ENCODE measurements at places on chromosomes 2 and 18. TPM values are rescaled to one million over a fixed set of nuclear protein-coding genes. Genes with fewer than 3 reads are reported as not detected.

C2orf69 gene
- 10.8 TPM for total RNA-seq

TTR gene
- total RNA-seq, result not detected

MERTK gene
- total RNA-seq, result 0.69 TPM

XIRP2 gene
- total RNA-seq, result not detected

LCT gene
- 0.03 TPM for total RNA-seq

HES6 gene
- 1.3 TPM for total RNA-seq

SCTR gene
- not detected for total RNA-seq

LOXHD1 gene
- not detected for total RNA-seq

EN1 gene
- total RNA-seq, result 0.91 TPM

SRD5A2 gene
- not detected for total RNA-seq

ANKRD53 gene
- 0.30 TPM for total RNA-seq

MC4R gene
- not detected for total RNA-seq

ITGB6 gene
- total RNA-seq, result 0.40 TPM

KIAA2012 gene
- not detected for total RNA-seq

CRYGC gene
- total RNA-seq, result not detected

ABHD3 gene
- 6.4 TPM for total RNA-seq

TFPI gene
- 489 TPM for total RNA-seq

GPR39 gene
- total RNA-seq, result 6.4 TPM

UGT1A8 gene
- not detected for total RNA-seq

BOLL gene
- total RNA-seq, result not detected

SFTPB gene
- total RNA-seq, result not detected

GAD1 gene
- 0.07 TPM for total RNA-seq

POTEC gene
- under 0.01 TPM for total RNA-seq

SCYGR4 gene
- total RNA-seq, result not detected

CD226 gene
- total RNA-seq, result 0.69 TPM

ARHGEF4 gene
- total RNA-seq, result 4.7 TPM

ABI2 gene
- 45.2 TPM for total RNA-seq

DUSP2 gene
- total RNA-seq, result 2.9 TPM

TTN gene
- total RNA-seq, result 3.3 TPM

FAM117B gene
- total RNA-seq, result 3.4 TPM

PCARE gene
- total RNA-seq, result not detected

KCNK3 gene
- total RNA-seq, result 0.89 TPM

DNPEP gene
- total RNA-seq, result 68.5 TPM

GALR1 gene
- not detected for total RNA-seq

CKAP2L gene
- total RNA-seq, result 1.3 TPM

RAB6D gene
- not detected for total RNA-seq

PID1 gene
- total RNA-seq, result 48.6 TPM

All from smooth muscle cell of the pulmonary artery (primary cell).